ENCODE measurements at places on chromosomes 2 and 18.

GRCh38 chr2:46812361-46813019 is 103.1 kb downstream of the MCFD2 start:
- H3K4me1 ChIP-seq, result peaks cover 18% of the 10 kb centered on the region
- H3K36me3 ChIP-seq, result no peaks in the 10 kb centered on the region
- no peaks in the 10 kb centered on the region for H3K27me3 ChIP-seq
- no peak overlapping the region for H3K4me3 ChIP-seq
- no peak overlapping the region for H3K27ac ChIP-seq

DNA sequence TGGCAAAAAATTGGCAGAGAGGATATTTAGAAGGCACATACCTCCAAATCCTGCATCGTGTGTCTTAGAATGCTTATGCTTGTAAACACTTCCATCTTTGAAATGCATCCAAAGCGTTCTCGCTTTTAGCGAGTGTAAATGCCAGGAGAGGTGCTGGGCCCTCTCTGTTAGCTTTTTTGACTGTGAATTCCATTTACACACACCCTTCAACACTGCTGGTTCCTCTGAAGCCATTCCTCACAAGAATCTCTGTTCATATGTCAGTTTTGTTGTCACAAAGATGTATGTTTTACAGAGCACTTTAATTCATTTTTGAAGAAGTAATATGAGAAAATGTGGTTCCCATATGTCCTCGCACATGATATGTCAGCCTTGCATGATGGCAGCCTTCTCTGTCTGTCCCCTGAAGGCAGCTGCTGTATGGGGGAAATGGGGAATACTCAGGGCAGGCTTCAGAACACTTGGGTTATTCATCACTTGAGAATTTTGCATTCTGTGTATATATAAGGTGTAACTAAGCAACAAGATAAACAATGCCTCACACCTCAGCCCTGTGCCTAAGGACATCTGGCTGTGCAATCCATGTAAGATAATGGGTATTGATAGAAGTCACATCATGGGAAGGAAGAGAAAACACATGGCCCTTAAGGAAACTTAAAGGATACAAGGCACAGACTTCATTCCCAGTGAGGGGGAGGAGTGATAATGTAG is 52.3 kb downstream of the RAB27B start:
- H3K4me1 ChIP-seq, result no peaks in the 10 kb centered on the region
- no peak for DNase-seq
- H3K4me3 ChIP-seq, result no peak overlapping the region
- no peaks in the 10 kb centered on the region for H3K27me3 ChIP-seq

DNA sequence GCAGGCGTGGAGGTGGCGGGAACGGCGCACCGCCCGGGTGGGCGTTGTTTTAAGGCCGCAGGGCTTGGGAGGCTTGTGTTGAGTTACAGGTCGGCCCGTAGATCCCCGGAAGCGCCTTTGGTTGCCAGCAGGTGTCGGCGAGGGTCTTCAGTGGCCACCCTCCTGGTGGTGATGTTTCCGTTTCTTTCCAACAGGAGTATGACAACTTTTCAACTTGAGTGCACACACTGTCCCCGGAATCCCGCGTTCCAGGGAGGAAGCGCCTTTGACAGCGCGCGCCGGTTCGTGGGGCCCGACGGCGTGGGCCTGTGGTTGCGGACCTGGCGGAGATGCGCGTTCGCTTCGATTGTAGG is 1.0 kb upstream of the HDAC4 start:
- H3K4me1 ChIP-seq, result peaks cover 1% of the 10 kb centered on the region
- no peaks in the 10 kb centered on the region for H3K36me3 ChIP-seq
- peak overlapping the region; percentile 97 for H3K27ac ChIP-seq

- H3K27ac ChIP-seq, result peak overlapping the region; percentile 89
- peaks cover 4% of the 10 kb centered on the region for H3K4me1 ChIP-seq
- no peaks in the 10 kb centered on the region for H3K36me3 ChIP-seq
- peak overlapping the region; percentile 78 for H3K4me3 ChIP-seq
Measured at GRCh38 chr2:12717191-12718014, 667 bp downstream of the TRIB2 start.

- H3K36me3 ChIP-seq, result no peaks in the 10 kb centered on the region
- H3K27me3 ChIP-seq, result no peaks in the 10 kb centered on the region
- DNase-seq, result no peak
- H3K27ac ChIP-seq, result no peak overlapping the region
Measured at GRCh38 chr2:127545189-127545588, 9.7 kb downstream of the MYO7B start.

DNA sequence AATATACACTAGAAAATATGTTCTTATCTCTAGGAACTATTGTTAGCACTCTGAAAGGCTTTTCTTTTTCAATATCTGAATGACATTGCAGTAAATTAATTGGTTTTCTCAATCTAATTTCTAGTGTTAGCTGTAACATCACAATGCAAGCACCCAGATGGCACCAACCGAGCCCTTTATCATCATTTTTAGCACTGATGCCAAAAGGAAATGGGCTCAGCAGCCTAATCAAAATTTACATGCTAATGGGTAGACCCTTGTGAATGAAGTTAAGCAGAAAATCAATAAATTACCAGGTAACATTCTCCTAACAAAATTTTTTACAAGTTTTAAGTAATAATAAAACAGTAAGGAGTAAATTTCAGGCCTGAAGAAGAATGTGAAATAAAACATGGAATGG is 53.5 kb upstream of the PGAP1 start:
- H3K4me3 ChIP-seq, result no peak overlapping the region
- no peak overlapping the region for H3K27ac ChIP-seq
- H3K4me1 ChIP-seq, result no peaks in the 10 kb centered on the region
- no peak for DNase-seq
- H3K27me3 ChIP-seq, result no peaks in the 10 kb centered on the region

DNA sequence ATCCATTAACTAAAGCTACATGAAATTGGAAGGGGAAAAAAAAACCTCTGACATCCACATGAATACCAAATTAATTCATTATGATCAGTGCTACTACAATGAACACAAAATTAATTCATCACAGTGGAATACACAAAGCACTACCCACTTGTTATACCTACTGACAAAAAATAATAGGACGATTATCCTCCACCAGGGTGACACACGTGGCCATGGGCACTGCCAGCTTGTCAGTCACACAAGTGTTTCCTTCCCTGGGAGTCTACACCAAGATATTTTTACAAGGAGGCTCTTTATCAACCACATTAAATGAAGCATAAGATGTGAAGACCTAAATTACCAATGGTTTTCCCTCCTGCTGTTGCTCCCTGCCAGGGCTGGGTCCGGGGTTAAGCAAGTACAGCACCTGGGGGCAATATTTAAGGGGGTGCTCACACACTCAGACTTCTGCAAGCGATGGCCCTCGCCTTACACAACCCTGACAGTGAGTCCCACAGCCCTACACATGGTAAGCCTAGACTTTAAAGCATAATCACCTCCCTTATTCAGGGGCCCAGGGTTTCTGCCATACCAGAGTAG is 90.1 kb downstream of the TCF4 start:
- H3K27ac ChIP-seq, result no peak overlapping the region
- no peak for DNase-seq
- H3K4me1 ChIP-seq, result peaks cover 5% of the 10 kb centered on the region
- H3K27me3 ChIP-seq, result no peaks in the 10 kb centered on the region
- no peaks in the 10 kb centered on the region for H3K36me3 ChIP-seq

DNA sequence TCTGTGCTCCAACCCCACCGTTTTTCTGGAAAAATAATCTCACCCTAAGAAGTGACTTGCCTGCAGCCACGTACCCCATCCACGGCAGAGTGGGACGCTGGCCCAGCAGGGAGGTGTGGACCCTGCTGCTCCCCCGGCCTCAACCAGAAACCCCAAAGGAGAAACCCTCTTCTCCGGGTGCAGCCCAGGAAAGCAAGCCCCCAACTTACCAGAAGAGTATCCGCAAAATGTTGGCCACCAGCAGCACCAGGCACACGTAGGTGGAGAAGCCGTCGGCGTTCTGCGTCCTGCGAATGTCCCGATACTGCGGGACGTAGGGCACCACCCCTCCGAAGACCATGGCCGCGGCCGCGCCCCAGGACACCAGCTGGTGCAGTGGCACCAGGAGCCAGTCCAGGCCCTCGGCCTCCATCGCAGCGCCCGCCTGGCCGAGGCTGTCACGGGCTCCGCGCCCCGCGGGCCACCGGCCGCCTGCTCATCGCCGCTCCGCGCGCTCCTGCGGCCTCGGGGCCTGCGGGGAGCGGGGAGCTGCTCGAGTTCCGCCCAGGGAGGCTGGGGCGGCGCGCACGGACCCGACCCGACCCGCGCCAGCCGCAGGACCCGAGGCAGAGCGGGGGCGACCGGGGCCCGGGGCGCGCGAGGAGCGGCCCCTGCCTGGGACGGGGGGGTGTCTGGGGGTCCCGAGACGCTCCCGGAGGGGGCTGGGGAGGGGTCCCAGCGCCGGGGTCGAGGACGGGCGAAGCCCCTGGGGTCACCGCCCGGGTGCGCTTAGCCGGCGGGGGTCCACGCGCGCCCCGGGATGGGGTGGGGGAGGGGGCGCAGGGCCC is 725 bp downstream of the SLC66A2 start:
- no peaks in the 10 kb centered on the region for H3K36me3 ChIP-seq
- peaks cover 13% of the 10 kb centered on the region for H3K4me1 ChIP-seq
- H3K27me3 ChIP-seq, result no peaks in the 10 kb centered on the region

DNA sequence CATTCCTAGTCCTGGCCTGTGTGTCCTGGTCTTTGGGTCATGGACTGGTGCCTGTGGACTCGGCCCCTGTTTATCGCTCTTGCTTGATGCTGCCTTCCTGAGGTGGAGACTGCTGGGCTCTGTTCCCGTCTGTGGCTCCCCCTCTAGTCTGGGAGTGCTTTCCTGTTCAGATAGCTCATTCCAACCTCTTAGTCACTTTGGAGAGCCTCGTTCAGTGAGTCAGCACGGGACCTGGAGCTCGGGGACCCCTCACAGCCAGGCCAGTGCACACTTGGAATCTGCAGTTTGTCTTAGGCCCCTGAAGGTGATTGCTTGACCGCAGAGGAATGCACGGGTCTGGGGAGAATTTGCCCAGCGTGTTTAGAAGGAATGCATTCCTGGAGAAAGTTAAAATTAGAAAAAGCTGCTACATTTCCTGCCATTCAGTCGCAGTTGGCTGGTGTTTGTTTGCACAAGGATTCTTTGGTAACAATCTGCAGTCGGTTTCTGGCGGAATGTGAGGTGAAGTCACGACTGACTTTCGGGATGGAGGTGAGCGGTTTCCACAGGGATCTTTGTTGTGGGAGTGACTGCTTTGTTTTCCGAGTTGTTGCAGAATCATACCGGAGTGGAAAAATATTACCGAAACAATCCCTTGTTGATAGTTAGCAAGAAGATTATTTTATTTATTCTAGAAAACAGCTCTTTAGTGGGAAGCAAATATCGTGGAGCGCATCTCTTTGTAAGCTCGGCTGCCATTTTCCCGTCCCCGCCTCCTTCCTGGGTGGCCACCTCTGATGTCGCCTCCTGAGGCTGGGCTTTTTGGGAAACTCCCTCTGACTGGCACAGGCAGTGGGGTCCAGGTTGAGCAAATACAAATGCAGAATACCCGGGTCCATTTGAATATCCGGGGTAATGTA is 29.6 kb downstream of the SH3BP4 start:
- DNase-seq, result peak; percentile 70
- no peaks in the 10 kb centered on the region for H3K27me3 ChIP-seq
- peak overlapping the region; percentile 18 for H3K4me3 ChIP-seq
- H3K27ac ChIP-seq, result no peak overlapping the region

DNA sequence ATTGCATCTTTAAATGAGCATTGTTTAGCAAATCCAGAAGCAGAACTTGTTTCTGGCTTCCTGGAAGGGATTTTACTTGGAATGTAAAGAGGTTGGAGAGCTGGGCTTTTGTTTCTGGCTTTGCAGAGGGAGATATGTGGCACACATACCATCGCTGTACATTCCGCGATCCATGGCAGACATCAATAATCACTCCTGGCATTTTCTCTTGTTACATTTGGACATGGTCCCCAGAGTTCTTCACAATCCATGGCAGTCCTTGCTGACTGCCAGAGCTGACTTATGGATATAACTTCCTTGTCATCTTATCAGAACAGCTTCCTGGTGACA is 445.6 kb upstream of the SPRED2 start:
- no peak overlapping the region for H3K27ac ChIP-seq
- H3K4me3 ChIP-seq, result no peak overlapping the region
- no peak for DNase-seq
- H3K27me3 ChIP-seq, result no peaks in the 10 kb centered on the region
- H3K4me1 ChIP-seq, result peaks cover 13% of the 10 kb centered on the region
- H3K36me3 ChIP-seq, result no peaks in the 10 kb centered on the region

DNA sequence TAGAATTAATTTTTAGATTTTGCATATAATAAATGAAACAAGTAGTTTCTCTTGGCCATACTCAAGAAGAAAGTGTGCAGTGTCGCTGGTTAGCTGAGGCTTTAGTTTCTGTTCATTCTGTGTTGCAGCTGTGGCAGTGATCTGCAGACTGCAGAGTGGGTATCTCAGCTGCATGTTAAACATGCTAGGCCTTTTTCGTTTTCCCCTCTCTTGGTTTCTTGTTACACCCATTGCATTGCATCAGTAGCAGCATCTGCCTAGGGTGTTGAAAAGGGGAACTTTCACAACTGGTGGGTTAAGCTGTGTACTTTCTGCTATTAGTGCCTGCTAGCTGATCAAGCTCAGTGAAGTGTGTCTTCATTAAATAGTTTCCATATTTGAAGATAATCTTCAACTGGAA is 51.3 kb downstream of the ACSL3 start:
- no peaks in the 10 kb centered on the region for H3K27me3 ChIP-seq
- DNase-seq, result no peak
- H3K4me3 ChIP-seq, result no peak overlapping the region
- H3K27ac ChIP-seq, result no peak overlapping the region

GRCh38 chr2:8862230-8862629 is 24.8 kb upstream of the KIDINS220 start:
- no peak for DNase-seq
- no peaks in the 10 kb centered on the region for H3K27me3 ChIP-seq
- H3K4me3 ChIP-seq, result no peak overlapping the region
- no peak overlapping the region for H3K27ac ChIP-seq
- H3K36me3 ChIP-seq, result no peaks in the 10 kb centered on the region

DNA sequence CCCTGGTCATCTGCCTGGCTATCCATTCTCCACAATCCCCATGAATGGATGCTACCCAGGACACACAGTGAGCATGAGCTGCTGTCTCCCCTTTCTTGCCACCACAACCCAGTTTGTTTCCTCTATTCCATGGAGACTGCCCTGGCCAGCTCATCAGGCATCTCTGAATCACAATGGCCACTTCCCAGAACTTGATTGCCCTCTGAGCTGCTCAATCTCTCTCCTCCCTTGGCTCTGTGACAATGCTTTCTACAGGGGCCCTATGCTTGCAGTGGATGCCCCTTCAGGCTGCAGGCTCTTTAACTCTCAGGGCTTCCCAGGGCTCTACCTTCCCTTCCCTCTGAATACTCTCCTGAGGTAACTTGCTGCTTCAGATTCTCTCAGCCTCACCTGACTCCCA is 14.4 kb upstream of the SLC4A5 start:
- H3K27ac ChIP-seq, result no peak overlapping the region
- no peaks in the 10 kb centered on the region for H3K27me3 ChIP-seq
- H3K4me3 ChIP-seq, result no peak overlapping the region
- H3K4me1 ChIP-seq, result no peaks in the 10 kb centered on the region

DNA sequence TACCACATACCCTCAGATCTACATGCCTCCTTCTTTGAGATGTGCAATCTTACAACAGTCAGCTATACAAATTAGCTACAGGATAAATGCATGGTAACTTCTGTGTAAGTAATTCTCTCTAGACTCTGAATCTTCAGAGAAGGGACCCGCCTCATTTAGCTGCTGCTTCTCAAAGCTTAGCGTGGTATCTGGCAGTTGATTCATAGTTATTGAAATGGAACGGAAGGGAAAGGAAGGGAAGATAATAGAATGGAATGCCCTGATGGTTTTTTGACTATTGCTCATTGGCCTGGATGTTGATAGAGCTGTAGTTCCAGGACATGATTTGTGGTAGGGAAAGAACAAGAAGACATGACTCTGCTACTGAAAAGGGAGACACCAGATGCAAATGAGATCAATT is 498.1 kb upstream of the CRIM1 start:
- no peaks in the 10 kb centered on the region for H3K4me1 ChIP-seq
- no peaks in the 10 kb centered on the region for H3K36me3 ChIP-seq
- H3K27ac ChIP-seq, result no peak overlapping the region
- no peaks in the 10 kb centered on the region for H3K27me3 ChIP-seq

Data from ovary (tissue), 10 donors.